Stimulated activated CD4-positive, alpha-beta T cell treated with anti-CD3 and anti-CD28 coated beads, Interleukin-1b, Interleukin-23, amount 100 ng/mL, for 1 hour (primary cell): ENCODE measurements at places on chromosomes 16 and 17.

DNA sequence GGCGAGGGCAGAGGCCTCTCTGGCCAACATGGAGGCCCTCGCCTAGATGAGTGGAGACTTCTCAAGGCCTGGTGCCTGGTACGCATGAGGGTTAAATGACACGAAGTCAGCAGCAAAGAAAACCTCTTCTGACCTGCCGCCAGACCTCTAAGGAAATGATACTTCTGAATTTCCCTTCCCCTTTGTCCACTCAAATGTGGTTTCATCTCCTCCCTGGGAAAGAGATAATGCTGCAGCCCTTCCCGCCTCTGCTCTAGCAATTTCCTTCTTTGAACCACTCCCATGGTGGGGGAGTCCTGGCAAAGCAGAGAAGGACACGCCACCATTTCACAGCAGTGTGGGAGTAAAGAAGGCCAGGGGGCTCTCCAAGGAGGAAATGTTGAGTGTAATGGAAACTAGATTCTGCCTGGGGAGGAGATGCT, 65.7 kb upstream of the BCAR1 start:
- no peak for DNase-seq

- DNase-seq = no peak
These were observed 389.2 kb upstream of the SALL1 start for GRCh38 chr16:51540259-51540658.

DNA sequence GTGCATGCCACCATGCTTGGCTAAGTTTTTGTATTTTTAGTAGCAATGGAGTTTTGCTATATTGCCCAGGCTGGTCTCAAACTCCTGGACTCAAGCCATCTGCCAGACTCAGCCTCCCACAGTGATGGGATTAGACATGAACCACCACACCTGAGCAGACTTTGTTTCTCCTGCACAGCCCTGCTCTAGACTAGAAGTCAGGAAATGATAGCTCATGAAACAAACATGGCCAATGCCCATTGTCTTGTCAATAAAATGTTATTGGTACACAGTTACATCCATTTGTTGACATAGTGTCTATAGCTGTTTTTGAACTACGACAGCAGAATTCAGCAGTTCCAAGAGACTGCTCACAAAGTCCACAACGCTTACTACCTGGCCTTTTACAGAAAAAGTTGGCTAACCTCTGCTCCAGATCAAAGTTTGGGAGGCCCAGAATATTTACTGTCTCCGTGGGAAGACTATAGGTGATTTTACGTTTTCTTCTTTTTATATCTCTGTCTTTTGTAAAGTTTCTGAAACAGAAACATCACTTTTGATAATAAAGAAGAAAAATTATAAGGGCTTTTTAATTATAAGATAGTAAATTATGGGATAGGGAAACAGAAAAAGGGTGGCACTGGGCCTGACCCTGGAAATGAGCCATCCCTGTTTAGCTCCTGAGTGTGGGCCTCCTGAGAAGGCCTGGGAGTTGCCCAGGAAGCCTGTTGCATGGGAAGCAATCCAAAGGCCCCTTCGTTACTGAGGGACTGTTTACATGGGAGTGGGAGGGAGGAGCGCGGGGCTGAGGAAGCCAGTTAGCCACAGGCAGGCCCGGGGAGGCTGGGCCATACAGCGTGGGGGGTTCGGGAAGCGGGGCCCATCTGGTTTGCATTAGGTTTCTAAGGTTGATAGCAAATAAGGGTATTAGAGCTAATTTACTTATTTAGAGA, 201.5 kb downstream of the IRF8 start:
- DNase-seq = no peak

GRCh38 chr17:47013341-47013740, 34.3 kb upstream of the RPRML start:
- DNase-seq = no peak
